Activated CD8-positive, alpha-beta memory T cell treated with anti-CD3 and anti-CD28 coated beads for 48 hours (primary cell): ENCODE measurements at places on chromosomes 11 and 22.

DNA sequence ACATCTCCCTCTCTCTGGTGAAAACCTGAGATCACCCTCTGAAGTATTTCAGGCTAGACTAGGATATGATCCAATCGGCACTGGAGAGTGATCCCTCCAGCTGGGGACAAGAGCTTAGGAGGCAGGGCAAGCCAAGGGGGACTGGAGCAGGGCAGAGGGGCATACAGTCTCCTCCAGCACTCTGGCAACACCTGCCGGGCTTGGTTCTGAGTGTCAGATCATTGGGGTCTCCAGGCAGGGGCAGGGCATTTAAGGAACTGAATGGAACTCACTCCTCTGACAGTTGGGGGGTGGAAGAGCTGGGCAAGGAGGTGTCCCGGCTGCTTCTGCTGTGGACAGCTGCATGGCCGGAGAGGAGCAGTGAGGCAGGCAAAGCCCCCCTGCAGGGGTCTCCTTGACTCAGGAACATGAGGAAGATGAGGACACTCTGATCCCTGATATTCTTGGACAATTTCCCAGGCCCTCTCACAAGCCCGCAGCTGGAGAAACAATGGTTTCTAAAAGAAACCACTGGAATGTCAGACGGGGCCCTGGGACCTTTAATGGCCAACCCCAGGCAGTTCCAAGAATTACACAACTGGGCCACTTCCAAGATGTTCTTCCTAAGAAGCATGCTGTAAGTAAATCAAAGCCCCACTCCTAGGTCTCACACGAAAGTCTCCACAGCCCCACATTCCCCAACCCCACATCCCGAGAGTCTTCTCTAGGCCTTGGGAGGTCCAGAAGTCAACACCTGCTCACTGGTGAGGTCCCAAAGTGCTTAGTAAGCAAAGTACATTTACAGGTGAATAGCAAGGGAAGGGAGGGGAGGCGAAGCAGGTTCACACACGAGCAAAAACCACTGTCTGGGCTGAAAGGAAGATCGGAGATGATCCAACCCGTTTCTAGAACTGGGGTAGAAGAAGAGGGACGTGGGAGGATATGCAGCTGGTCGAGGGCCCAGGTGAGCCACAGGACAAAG lies 1.2 kb upstream of the CCDC86 start:
- DNase-seq, result no peak

DNA sequence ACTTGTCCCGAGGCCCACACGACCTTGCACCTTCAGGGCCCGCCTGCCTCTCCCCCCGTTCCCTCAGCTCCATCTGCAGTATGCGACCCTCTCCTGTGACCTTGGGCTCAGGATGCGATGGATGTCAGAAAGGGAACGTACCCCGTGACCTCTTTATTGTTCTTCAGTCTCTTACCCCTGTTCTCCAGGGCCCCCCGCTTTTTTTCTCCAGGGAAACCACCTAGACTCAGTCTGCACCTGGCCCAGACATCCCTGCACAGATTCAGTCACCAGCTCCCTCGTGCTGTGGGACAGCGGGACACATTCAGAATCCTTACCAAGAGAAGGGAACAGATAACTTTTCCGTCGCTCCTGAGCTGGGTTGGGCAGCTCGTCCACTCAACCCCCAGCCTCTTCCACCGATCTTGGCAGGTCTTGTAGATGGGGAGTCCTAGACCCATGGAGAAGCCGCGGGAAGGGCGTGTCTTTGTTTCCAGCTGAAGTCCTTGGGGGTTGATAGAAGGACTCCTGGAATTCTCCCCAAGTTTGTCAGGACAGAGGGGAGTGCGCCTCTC lies 1.4 kb upstream of the PHOX2A start:
- no peak for DNase-seq

GRCh38 chr11:73087730-73088129 lies 54.4 kb downstream of the FCHSD2 start:
- no peak for DNase-seq

DNA sequence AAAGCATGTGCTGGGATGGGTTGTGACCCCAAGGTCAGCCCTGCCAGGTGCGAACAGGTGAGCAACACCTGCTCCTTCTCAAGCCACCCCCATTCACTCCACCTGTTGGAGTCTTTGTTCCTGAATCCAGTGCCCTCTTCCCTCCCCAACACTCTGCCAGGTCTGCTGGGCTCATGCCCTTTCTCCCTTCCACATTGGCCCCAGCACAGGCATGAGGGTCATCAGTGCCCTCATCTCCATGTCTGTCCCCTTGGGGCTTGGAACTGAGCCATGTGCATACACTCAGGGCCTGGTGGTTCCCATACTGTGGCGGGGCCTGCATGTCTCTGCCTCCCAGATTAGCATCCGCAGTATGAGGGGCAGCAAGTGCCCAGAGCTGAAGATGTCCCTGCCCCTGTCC lies 19.1 kb downstream of the RFPL2 start:
- DNase-seq, result no peak

- DNase-seq, result no peak
These were observed 5.9 kb downstream of the CHKA start for GRCh38 chr11:68115285-68115684.

DNA sequence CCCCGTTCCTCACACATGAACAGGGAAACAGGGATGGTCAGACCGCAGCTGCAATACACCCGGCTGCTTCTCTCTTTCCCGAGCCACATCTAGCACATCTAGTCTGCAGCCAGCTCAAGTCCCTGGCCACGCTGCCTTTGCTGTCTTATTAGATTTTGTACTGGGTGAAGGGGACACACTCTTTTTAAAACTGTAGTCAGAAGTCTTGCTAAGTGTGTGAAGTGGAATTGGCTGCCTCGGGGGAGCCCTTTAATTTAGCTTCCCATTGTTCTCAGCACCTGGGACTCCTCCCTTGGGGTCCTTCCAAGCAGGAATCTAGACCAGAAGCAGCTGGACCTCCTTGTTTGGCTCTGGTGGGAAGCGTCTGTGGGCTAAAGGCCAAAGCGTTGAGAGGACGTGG lies 420.0 kb downstream of the CTTN start:
- DNase-seq, result no peak

- DNase-seq, result no peak
These were observed 24.9 kb downstream of the DDX6 start for GRCh38 chr11:118766035-118766434.

- DNase-seq, result no peak
These were observed 206.9 kb downstream of the SOX6 start for GRCh38 chr11:16149476-16149875.

- no peak for DNase-seq
These were observed 2.0 kb downstream of the IFT27 start for GRCh38 chr22:36773935-36774334.

GRCh38 chr11:20243974-20244373 lies 83.7 kb upstream of the DBX1 start:
- DNase-seq, result no peak

- no peak for DNase-seq
These were observed 33.1 kb upstream of the ETS1 start for GRCh38 chr11:128620309-128621100.

DNA sequence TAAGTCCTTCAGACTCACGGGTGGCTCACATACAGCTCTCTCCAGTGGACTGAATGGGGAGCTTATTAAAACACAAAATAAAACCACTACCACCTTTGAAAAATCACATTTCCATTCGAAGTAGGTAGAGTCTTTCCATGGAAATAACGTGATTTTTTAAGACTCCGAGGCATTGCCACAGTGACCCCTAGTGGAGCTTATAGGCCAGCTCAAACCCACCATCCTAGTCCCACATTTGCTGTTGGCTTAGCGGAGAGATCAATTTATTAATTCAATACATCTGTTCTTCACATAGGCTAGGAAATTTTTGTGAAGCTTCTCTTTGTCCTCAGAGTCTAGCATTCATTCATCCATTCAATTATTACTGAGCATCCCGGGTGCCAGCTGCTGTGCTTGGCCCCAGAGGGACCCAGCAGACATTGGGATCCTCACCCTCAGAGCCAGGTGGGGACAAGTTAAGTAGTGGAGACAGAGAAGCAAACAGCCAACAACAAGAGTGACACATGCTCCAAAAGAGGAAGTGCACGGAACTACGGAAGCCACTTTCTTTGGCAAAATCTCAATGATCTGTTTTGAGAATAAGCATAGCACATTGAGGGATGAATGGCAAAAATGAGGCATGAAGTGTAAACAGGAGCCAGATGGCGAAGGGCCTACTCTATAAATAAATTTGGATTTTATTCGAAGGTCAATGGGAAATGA lies 10.2 kb upstream of the P4HA3 start:
- DNase-seq, result no peak

- DNase-seq, result no peak
These were observed 34.3 kb upstream of the MPPED1 start for GRCh38 chr22:43377548-43377895.

- DNase-seq, result peak; percentile 10
These were observed 9.0 kb upstream of the CCT8L2 start for GRCh38 chr22:16601437-16602223.

GRCh38 chr22:42976217-42976933 lies 38.6 kb downstream of the PACSIN2 start:
- no peak for DNase-seq

DNA sequence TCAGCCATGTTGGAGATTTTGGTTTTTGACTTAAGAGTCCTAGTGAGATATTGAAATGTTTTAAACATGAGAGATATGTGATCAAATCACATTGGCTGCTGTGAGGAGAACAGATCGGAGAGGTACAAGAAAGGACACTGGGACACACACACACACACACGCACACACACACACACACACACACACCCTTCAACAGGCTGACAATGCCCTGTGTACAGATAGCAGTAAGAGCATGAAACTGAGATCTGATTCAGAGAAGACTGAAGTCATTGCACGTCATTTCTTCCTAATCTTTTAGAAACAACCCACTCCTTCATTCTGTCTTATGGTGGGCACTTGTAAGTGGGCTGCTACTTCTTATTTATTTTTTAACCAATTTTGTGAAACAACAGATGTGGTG lies 200.5 kb upstream of the E2F8 start:
- DNase-seq, result no peak

- DNase-seq, result no peak
These were observed 1.2 kb upstream of the NUDT8 start for GRCh38 chr11:67630943-67631331.

- DNase-seq, result no peak
These were observed 196.9 kb downstream of the TBC1D22A start for GRCh38 chr22:46959369-46959768.

- no peak for DNase-seq
These were observed 91.3 kb downstream of the ZC3H12C start for GRCh38 chr11:110184456-110184855.

- DNase-seq, result no peak
These were observed 151.4 kb downstream of the BRD1 start for GRCh38 chr22:49676230-49676629.

- no peak for DNase-seq
These were observed 97.4 kb downstream of the CHST1 start for GRCh38 chr11:45568049-45568448.

- no peak for DNase-seq
These were observed 98.8 kb downstream of the MPPED2 start for GRCh38 chr11:30487200-30487898.

DNA sequence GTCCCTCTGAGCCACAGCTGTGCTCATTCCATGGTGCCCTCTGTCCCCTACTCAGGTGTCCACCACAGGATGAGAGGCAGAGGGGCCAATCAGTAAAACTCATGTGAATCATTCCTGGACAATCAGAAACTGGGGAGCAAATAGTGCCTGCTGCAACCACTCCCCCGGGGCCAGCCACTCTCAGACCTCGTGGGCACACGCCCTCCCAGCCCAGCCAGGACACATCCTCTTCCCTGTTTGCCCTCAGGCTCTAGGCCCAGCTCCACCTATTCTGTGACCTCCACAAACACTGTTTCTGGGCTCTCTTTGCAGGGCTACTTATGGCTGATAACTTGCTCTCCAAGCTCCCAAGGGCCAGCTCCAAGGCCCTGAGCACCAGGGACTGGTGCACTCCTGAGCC lies 14.0 kb upstream of the KCTD14 start:
- DNase-seq, result no peak

- no peak for DNase-seq
These were observed 25.4 kb downstream of the LRRC55 start for GRCh38 chr11:57207168-57207567.

- DNase-seq, result no peak
These were observed 76.8 kb upstream of the CCND1 start for GRCh38 chr11:69563946-69564775.

- DNase-seq, result peak; percentile 49
These were observed 3.6 kb downstream of the AHNAK start for GRCh38 chr11:62542750-62543567.

DNA sequence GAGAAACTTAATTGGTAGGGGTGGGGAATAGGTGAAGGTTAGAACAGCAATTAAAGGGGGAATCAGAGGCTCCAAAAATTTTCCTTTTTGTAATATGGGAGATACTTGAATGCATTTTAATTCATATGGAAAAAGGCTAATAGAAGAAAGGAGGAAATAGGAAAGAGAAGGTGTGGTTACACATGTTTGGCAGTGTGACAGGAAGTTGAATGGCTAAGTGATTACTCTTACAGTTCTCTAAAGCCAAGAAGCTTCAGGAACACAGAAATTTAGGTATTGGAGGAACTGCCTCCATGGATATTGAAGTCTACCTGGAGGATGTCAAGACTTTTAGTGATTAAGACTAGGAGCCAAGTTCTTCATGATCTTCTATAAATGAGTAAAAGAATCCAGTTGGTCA lies 6.3 kb downstream of the NXPE2 start:
- DNase-seq, result no peak

DNA sequence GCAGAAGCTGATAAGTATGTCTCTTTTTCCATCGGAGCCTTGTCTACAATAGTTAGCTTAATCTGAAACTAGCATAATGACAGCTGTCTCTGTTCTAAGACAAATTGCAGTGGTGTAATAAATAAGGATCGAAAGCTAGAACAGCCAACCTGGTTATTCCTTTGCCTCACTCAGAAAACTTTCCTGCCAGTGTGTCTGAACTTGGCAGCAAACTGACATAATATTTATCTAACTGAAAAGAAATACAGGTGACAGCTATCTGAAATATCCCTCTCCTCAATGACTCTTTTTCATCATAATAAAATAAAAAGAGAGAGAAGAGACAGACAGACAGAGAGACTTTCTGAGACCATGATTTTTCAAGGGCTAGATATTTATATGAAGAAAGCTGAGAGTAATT lies 642.5 kb downstream of the LRRC4C start:
- no peak for DNase-seq

- no peak for DNase-seq
These were observed 35.8 kb downstream of the MAML2 start for GRCh38 chr11:96306933-96307775.
